ENCODE measurements at places on chromosomes 3 and 15.

DNA sequence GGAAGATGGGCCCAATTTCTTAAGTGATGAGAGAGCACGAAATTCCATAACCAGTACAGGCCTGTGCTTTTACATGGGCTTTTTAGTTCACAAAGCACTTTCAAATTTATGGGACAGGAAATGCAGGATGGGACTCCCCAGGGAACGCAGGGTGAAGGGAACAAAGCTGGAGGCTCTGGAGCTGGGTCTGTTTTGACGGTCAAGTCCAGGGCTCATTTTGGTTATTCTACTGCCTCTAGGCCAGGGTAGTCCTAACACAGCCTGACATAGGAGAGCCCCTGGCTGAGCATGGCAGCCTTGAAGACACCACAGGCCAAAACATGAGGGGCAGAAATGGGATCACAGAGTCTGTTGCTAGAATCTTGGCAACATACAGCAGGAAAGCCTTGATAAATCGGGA lies 33.5 kb downstream of the HCLS1 start:
- DNase-seq: no peak

- no peak for DNase-seq
These were observed 722 bp downstream of the MYZAP start for GRCh38 chr15:57592426-57592825.

GRCh38 chr3:168273036-168273435 lies 177.3 kb upstream of the GOLIM4 start:
- peak; percentile 22 for DNase-seq

- DNase-seq: no peak
These were observed 349 bp downstream of the PPIB start for GRCh38 chr15:64162478-64162868.

DNA sequence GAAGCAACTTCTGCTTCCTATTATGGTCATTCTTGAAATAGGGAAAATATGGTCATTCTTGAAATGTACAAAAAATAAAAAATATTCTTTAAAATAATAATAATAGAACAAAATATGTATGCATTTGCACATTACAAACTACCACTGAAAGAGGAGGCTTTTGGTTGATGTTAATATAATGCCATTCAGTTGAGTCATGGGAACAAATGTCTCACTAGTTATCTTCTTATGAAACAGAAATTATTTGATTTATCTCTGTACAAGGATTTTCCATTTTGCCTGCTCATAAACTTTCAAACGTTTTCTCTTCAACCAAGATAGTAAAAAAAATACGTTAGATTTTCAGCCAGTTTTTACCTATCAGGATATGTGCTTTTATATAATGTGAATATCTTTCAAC lies 1662.7 kb downstream of the OTOL1 start:
- DNase-seq: no peak

GRCh38 chr3:188465311-188465710 lies 311.4 kb downstream of the LPP start:
- DNase-seq: no peak

- no peak for DNase-seq
These were observed 68.3 kb downstream of the GALK2 start for GRCh38 chr15:49238342-49238741.

GRCh38 chr3:188507244-188507720 lies 353.3 kb downstream of the LPP start:
- peak; percentile 95 for DNase-seq

DNA sequence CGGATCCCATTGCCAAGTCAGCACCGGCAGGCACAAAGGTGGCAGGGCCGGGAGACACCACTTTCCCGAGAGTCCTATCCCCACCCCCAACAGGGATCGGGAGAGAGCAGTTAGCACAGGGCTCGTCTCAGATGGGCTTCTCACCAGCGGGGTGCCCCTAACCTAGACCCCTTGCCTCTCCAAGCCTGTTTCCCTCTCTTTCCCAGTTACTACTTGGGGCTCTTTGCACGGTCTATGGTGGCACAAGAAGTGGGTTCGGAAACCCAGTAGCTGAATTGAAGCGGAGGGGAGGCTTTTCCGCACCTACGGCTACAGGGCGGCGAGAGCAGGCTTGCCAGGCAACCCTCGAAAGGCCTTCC lies 383 bp upstream of the EFCC1 start:
- DNase-seq: no peak

DNA sequence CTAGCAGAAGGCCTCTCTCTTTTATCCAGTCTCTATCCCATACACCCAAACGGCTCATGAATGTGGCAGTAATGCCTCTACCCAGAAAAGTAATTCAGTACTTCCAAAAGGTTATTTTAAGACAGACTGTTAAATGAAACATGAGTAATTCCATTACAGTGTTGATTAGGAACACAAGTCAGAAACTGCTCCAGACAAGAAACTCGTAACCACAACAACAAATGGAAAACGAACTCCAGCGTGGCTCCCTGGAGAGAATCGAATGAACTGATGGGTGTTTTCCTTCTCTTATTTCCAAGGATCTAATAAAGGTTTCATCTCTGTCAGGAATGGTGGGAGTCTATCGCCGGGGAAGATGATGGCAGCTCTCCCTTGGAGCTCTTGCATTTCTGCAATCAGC lies 228.4 kb downstream of the MAGI1 start:
- no peak for DNase-seq

- DNase-seq: no peak
These were observed 8.1 kb upstream of the GNB5 start for GRCh38 chr15:52199271-52199670.

GRCh38 chr3:42745776-42746454 lies 27.1 kb downstream of the CCDC13 start:
- no peak for DNase-seq

GRCh38 chr3:149009732-149010131 lies 18.4 kb downstream of the GYG1 start:
- no peak for DNase-seq

GRCh38 chr3:155283092-155284056 lies 10.1 kb downstream of the STRIT1 start:
- DNase-seq: no peak

- DNase-seq: no peak
These were observed 35.6 kb upstream of the KCNMB2 start for GRCh38 chr3:178500631-178501030.

Data from suppressor macrophage treated with lipopolysaccharide for 1 hour (primary cell).